ENCODE measurements at places on chromosomes 1 and 21.

GRCh38 chr1:221704306-221704705 is 37.6 kb downstream of the DUSP10 start:
- no peak for DNase-seq

DNA sequence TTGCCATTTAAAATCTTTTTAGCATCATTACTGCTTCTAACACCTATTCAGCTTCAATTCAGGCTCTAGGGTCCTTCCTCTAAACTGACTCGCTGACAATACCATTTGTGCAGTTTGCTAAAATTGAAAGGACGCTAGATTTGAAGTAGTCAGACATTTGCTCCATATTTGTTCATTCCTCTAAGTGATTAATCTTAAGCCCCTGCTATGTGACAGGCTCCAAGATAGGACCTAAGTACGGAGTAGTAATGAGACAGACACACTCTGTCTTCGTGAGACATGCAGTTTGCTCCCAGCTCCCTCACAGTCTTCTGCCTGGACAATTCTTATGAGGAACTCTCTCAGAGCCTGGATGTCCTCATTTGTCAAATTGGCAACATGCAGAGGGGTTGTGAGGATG is 26.1 kb upstream of the CD53 start:
- DNase-seq, result no peak

DNA sequence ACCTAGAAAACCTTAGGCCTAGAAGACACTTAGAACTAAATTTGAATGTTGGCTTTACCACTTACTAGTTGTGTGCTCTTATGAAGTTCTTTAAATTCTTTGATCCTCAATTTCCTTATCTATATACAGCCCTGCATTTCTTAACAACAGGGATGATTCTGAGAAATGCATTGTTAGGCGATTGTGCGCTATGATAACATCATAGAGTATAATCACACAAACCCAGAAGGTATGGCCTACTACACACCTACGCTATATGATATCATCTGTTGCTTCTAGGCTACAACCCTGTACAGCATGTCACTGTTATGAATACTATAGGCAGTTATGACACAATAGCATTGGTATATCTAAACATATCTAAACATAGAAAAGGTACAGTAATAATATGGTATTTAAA is 137.4 kb downstream of the CHD1L start:
- no peak for DNase-seq

DNA sequence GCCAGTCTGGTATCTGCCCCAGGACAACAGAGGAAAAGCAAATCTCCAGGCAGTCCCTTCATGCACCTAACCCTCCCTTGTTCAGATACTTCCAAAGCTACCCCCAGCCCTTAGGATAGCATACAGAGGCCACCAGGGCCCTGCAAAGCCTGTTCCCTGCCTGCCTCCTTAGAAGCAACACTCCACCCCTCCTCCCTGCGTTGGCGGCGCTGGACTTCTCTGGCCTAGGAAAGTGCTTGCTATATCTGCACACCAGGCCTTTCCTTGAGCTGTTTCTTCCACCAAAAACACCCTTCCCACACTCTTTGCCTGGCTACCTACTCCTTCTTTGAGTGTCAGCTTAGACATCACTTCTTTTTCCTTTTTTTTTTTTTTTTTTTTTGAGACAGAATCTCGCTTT is 61.3 kb downstream of the GRIK3 start:
- no peak for DNase-seq

- no peak for DNase-seq
Observed at GRCh38 chr1:194342484-194343262, 1156.3 kb upstream of the B3GALT2 start.

- no peak for DNase-seq
Observed at GRCh38 chr1:84299536-84300170, 1.9 kb upstream of the SAMD13 start.

DNA sequence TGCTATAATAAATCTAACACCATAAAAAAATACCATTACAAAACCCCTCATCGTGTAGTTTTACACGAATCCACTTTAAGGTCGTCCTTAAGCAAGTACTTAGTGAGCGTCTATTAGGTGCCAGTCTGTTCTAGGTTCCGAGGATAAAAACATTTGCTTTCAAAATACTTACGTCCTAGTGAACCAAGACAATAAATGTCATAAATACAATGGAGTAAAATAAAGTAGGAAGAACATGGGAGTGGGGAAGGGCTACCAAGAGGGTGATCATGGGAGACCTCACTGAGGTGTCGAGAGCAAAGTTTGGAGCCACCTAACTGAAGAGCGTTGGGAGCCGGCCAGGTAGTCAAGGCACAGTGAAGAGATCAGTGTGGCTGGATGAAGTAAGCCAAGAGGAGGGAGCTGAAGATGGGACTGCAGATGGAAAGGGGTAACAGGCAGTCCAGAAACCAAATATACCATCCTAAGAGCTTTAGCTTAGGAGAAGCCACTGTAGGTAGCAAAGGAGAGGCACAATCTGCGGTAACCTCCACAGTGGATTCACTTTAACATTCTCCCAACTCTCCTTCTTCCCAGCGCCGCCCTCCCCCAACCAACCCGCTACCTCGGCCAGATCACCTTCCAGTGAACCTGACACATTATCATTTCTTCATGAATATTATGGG is 684 bp downstream of the LTN1 start:
- DNase-seq, result no peak

DNA sequence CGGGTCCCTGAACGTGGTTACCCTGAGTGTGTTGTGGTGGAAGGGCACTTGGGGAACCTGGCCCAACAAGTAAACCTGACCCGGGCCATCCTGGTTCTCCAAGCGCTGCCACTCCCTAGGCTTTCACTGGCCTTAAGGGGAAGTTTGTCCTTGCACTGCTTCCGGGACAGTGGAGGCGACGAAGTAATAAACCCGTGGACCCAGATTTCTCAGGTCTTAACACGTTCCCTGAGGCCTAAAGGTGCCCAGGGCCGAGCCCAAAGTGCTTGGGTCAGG is 261 bp upstream of the CCDC24 start:
- DNase-seq, result no peak

GRCh38 chr1:151436985-151437384 is 22.3 kb downstream of the POGZ start:
- DNase-seq, result no peak

- DNase-seq, result no peak
Observed at GRCh38 chr21:43373362-43374227, 53.3 kb downstream of the SIK1 start.

GRCh38 chr1:19678493-19678892 is 13.8 kb downstream of the HTR6 start:
- DNase-seq, result no peak

DNA sequence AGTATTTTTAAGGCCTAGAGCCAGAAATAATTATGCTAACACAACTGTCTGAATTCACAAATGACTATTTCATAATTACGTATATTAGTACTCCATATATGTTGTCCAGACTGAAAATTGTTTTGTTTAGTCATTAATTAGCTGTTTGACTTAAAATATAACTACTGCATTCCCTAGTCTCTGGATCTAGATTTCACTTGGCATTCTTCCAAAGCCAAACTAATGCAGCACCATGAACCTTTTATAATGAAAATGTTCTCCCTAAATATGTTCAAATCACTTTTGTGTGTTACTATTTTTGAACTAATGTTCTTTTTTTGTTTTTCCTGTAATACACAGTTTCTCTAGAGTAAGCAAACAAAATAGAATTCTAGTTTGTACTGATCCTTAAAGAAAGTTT is 46.1 kb downstream of the CAMTA1 start:
- DNase-seq, result no peak

DNA sequence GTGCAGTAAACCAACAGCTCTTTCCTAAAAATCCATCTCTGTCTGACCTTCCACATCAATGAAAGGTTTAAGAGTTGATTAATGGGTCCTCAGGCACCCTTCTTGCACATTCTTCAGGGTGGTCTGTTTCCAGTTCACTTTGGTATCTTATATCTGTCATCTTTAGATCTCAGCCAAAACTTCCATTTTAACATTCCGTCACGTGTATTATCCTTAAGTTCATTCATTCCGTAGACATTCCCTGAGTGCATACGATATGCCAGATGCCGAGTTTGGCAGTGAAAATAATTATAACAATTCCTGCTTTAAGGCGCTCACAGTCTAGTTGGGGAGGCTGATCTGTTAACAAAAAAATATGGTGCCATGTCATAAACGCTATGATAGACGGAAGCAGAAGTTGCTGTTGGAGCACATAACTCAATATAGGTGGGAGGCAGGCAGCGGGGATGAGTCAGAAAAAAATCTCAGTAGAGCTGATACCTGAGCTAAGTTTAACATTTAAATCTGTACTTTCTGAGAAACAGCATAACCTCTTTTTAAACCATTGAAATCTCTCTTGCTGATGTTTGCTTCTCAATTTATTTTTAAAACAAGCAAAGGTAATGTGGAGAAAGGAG is 59.6 kb upstream of the HOOK1 start:
- DNase-seq, result peak; percentile 51

GRCh38 chr1:173424782-173425407 is 52.2 kb upstream of the PRDX6 start:
- no peak for DNase-seq

DNA sequence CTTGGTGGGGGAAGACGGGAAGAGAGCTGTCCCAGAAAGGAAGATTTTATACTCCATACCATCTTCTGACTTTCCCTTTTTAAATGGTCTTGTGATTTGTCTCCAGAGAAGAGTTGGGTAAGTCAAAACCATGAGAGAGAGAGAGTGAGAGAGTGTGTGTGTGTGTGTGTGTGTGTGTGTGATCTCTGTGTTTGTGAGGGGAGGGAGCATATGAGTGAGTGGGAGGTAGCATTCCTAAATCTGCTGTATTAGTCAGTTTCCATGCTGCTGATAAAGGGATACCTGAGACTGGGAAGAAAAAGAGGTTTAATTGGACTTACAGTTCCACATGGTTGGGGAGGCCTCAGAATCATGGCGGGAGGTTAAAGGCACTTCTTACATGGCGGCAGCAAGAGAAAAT is 102.0 kb upstream of the VANGL1 start:
- DNase-seq, result peak; percentile 42

DNA sequence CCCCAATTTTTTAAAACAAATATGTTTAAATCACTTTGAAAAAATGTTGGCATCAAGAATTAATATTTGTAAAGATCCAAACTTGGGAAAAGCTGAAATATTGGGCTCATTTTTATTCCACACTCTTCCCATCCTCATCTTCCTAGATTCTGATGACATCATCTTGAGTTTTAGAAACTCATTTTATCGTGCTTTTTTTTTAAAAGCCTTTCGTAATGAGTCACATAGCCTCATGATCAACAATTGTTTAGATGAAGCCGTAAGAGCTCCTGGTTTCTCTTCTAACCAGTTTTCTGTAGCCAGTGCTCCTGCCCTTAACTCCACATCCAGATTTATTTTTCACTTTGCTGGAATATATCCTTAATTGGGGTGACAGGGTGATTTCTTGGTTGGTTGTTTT is 78.6 kb downstream of the POFUT2 start:
- DNase-seq, result peak; percentile 47

- no peak for DNase-seq
Observed at GRCh38 chr21:38399103-38399502, 99.2 kb downstream of the ERG start.

GRCh38 chr21:34126269-34126668 is 52.9 kb downstream of the MRPS6 start:
- peak; percentile 58 for DNase-seq

GRCh38 chr1:231357831-231358354 is 19.8 kb downstream of the SPRTN start:
- DNase-seq, result peak; percentile 76

- DNase-seq, result peak; percentile 5
Observed at GRCh38 chr1:207603777-207604176, 41.2 kb upstream of the CR1L start.

- peak; percentile 98 for DNase-seq
Observed at GRCh38 chr1:244112636-244113035, 61.6 kb downstream of the ZBTB18 start.
